ENCODE measurements at places on chromosomes 3 and 15.
A peak's percentile ranks its signal among the peaks of the same experiment; 100 is the strongest.

DNA sequence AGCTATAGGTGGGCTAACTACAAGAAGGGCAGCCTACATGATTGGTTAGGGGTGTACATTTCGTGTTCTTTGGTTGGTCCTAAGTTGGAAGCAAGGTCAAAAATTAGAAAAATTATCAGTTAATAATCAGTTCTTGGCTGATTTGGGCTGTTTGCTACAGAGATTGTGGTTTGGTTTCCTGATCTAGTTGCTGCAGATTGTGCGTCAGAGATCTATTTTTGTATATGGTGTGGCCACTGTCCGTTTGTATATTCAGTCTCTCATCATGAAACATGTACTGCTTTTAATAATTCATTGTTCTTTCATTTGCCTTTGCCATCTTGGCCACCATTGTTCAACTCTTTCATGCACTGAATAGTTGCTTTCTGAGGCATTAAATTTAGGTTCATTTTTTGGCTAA, 80.9 kb downstream of the LRRC3B start:
- no peaks in the 10 kb centered on the region for H3K27me3 ChIP-seq
- DNase-seq, result no peak
- no peaks in the 10 kb centered on the region for H3K4me1 ChIP-seq
- no peak overlapping the region for H3K4me3 ChIP-seq
- no peak overlapping the region for H3K27ac ChIP-seq

DNA sequence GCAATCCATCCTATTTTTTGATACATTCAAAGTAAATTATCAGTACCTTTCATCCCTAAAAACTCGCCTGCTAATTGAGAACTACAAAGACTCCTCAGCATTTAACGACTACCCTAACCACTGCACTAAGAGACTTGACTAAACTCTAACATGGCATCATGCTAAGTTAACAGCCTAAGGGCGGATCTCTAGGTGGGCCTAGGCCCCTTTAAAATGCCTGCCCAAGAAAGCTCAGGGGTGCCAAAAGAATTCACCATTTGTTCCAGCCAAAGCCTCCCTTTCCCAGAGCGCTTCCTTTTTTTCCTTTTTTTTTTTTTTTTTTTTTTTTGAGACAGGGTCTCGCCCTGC, 568 bp upstream of the NEK4 start:
- no peaks in the 10 kb centered on the region for H3K27me3 ChIP-seq
- H3K4me3 ChIP-seq, result peak overlapping the region; percentile 98
- H3K27ac ChIP-seq, result peak overlapping the region; percentile 72
- no peak for DNase-seq
- H3K4me1 ChIP-seq, result peaks cover 5% of the 10 kb centered on the region
- H3K36me3 ChIP-seq, result no peaks in the 10 kb centered on the region

DNA sequence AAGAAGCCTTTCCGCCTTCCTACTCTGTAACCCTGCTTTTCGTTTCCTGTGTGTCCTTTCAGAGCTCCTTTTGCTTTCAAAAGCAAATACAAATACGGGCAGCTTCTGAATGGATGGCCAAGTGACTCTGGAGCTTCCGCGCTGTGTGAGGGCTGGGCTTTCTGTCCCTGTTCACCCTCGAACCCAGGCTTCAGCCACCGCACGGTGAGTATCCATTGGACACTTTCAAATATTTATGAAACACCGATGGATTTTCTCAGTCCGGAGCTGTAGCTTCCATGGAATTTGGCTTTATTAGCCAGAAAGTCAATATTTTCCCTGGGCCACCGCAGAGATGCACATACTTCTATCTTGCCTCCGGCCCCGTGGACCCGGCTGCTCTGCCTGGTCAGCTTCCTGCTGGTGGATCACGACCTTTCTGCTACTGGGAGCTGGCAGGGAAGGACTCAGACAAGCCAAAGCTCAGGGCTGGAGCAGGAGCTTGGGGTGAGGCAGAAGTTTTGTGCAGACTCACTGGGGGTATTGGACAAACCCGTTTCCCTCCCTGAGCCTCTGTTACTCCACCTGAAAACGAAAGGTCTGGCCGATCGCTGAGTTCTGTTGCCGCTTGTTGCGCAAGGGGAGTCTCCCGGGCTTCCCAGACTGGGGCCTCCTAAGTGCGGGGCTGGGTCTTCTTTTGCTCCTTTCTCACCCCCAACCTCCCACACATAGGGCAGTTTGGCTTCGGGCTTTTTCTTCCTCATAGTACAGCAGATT, 63.6 kb downstream of the LINGO1 start:
- no peaks in the 10 kb centered on the region for H3K27me3 ChIP-seq
- no peak overlapping the region for H3K4me3 ChIP-seq
- no peaks in the 10 kb centered on the region for H3K36me3 ChIP-seq
- H3K27ac ChIP-seq, result no peak overlapping the region
- no peak for DNase-seq

GRCh38 chr3:55439657-55440056, 47.4 kb downstream of the WNT5A start:
- H3K4me1 ChIP-seq, result no peaks in the 10 kb centered on the region
- no peaks in the 10 kb centered on the region for H3K36me3 ChIP-seq
- H3K4me3 ChIP-seq, result no peak overlapping the region
- no peaks in the 10 kb centered on the region for H3K27me3 ChIP-seq

- H3K36me3 ChIP-seq, result no peaks in the 10 kb centered on the region
- H3K4me3 ChIP-seq, result no peak overlapping the region
These were observed 225.6 kb upstream of the ROPN1 start for GRCh38 chr3:124217542-124217941.

DNA sequence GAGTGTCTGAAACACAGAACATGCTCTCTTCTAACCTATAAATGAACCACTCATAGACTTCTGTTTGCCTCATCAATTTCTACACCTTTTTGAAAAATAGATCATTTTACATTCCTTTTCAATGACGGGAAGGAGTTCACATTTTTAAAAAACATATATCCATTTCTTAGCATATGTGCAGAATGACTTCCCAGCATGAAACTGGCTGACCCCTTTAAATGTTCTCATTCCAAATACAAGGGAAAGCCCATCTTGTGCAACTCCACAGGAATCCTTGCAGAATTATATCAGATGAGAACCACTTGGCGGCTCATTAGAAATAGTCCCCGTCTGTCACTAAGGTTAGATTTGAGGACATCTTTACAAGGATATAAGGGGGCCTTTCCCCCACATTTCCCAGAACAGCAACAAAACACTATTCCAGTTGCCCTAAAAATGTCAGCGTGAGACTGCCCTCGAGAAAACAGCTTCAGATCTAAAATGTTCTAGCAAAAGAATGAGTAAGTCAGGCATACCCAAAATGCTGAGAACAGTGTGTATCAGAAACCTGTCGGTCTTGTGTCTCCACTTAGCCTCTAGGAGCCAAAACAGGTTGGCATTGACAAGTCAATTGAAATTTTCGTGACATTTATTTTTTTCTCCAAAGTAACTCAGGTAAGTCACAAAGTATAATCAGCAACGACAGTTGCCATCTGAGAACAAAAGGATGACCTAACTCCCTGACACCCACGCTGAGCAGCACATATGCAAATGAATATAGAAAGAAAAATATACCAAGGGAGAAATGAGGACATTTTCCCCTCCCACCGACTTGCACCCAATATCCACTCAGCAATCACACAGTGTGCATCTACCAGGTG, 63.1 kb downstream of the FOXP1 start:
- no peaks in the 10 kb centered on the region for H3K27me3 ChIP-seq
- DNase-seq, result no peak
- H3K4me1 ChIP-seq, result no peaks in the 10 kb centered on the region
- H3K4me3 ChIP-seq, result no peak overlapping the region
- no peak overlapping the region for H3K27ac ChIP-seq
